ENCODE measurements at places on chromosomes 2 and 18.

- no peak overlapping the region for H3K27ac ChIP-seq
- peaks cover 11% of the 10 kb centered on the region for H3K4me1 ChIP-seq
- no peaks in the 10 kb centered on the region for H3K36me3 ChIP-seq
- DNase-seq = no peak
Measured at GRCh38 chr2:953975-954686, 3.5 kb downstream of the SNTG2 start.

DNA sequence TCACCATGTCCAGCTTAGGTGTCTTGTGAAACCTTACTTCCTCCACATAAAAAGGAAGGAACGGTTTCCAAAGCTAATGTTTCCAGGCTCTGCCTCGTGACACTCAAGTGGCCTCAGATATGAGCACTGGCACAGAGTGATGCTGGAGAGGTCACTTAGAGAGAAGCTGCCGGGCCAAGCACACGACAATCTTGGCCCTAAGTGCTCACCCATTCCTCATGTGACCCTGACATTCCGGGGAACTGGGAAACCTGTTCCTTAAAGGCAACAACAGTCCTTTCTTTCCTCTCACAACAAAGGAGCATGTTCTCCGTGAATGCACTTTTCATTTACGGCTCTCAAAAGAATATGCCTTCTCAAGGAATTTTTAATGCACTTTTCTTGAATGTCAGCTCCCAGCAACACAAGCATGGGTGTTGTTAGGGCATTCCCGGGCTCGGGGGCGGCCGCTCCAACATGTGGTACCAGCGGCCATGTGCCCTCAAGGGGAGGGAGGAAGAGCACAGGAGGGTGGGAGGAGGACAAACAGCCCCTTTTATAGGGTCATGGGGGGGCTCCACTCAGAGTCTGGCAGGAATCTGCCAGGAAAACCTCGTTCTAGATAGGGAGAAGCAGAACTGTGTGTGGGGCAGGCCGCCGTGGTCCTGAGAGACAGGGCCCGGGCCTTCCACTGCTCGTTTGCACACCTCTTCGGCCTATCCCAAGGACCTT, 118.6 kb downstream of the MBP start:
- H3K4me3 ChIP-seq = no peak overlapping the region
- H3K4me1 ChIP-seq = peaks cover 25% of the 10 kb centered on the region
- DNase-seq = no peak
- no peaks in the 10 kb centered on the region for H3K27me3 ChIP-seq

DNA sequence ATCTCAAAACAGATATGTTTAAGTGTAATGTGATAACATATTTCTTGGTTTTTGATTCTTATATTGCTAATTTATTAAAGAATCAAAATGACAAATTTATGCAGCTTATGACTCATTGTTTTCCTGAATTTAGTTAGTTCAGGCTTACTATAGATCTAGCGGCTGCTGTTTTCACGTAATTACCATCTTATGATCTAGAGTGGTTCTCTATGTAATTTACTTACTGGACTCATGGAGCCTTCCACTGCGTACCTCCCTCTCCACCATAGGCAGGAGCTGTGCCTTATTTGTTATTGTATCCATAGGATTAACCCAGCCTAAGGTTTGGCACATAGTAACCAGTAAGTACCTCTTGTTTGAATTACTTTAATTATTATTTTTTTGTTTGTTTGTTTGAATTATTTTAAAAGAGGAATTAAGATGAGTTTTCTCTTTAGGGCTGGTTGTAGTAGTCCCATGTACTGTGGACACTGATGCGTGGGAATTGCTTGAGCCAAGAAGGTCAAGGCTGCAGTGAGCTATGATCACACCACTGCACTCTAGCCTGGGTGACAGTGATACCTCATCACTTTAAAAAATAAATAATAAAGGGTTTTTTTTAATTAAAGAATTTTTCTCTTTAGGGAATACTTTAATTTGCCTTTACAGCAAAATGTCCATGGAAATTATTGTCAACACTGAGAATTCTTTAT, 165.5 kb downstream of the PHLPP1 start:
- peaks cover 29% of the 10 kb centered on the region for H3K4me1 ChIP-seq
- no peak overlapping the region for H3K27ac ChIP-seq
- H3K27me3 ChIP-seq = no peaks in the 10 kb centered on the region
- no peak for DNase-seq
- H3K4me3 ChIP-seq = no peak overlapping the region

DNA sequence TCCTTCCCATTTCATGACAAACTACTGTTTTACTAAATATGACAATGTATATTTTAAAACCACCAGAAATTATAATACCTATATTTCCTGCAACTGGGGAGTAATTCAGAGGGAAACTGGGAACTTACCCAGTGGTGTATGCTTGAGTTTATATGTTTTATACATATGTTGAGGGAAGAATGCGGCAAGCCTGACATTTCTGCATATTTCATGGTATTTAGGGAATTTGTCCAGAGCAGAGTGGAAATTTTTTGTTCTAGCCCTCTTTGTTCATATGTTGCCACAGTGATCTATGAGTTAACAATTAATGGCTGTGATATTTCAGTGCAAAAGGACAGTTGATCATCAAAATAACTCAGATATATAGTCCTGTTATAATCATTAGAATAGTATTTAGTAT, 230.8 kb upstream of the VWC2L start:
- DNase-seq = no peak
- H3K27ac ChIP-seq = no peak overlapping the region
- H3K4me3 ChIP-seq = no peak overlapping the region
- no peaks in the 10 kb centered on the region for H3K27me3 ChIP-seq
- H3K36me3 ChIP-seq = no peaks in the 10 kb centered on the region
- H3K4me1 ChIP-seq = no peaks in the 10 kb centered on the region

DNA sequence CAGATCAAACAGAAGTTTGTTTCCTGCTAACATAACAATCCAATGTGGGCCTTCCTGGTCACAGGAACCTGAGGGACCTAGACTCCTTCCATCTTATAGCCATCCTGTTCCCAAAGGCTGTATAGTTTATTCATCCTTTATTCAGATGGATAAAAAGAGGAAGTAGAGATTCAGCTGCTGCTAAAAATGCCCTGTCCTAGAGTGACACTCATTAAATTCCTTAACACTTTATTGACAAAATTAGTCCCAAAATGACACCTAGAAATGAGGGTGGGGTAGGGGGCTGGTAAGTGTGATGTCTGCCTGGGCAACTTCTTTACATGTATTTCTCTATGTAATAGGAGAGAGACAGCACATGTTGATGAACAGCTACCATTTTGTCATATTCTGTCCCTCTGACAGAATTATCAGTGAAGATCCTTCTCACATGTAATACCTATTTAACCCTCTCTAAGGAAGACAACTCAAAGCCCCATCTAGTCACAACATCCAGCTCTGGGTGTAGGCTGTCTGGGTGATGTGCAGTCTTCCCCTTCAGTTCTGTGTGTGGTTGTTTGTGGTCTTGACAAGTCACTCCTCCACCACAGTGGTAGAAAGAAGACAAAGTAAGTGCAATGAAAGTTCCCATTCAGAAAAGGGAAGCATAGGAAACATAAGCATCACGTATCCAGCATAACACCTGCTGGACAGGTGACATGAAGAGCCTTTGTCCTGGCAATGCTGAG, 253.9 kb upstream of the CNTNAP5 start:
- H3K36me3 ChIP-seq = no peaks in the 10 kb centered on the region
- H3K27me3 ChIP-seq = no peaks in the 10 kb centered on the region
- H3K4me3 ChIP-seq = no peak overlapping the region
- no peaks in the 10 kb centered on the region for H3K4me1 ChIP-seq
- no peak overlapping the region for H3K27ac ChIP-seq

DNA sequence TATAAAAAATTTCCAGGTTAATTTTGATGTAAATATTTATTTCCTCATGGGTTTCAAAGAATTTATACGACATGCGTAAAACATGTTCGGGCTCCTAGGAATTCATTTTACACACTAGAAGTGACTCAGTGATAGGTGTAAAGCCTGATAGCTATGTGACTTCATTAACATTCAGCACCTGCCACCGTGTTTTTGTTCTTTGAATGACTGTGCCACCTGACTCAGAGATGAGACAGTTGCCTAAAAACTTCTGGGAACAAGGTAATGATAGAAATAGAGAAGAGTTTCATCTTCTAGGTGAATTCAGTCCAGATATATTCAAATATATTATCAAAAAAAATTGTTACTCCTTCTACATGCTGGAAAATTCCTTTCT, 10.0 kb downstream of the IL1R2 start:
- H3K27me3 ChIP-seq = no peaks in the 10 kb centered on the region
- no peak for DNase-seq
- no peaks in the 10 kb centered on the region for H3K36me3 ChIP-seq
- H3K27ac ChIP-seq = no peak overlapping the region
- H3K4me1 ChIP-seq = peaks cover 16% of the 10 kb centered on the region

DNA sequence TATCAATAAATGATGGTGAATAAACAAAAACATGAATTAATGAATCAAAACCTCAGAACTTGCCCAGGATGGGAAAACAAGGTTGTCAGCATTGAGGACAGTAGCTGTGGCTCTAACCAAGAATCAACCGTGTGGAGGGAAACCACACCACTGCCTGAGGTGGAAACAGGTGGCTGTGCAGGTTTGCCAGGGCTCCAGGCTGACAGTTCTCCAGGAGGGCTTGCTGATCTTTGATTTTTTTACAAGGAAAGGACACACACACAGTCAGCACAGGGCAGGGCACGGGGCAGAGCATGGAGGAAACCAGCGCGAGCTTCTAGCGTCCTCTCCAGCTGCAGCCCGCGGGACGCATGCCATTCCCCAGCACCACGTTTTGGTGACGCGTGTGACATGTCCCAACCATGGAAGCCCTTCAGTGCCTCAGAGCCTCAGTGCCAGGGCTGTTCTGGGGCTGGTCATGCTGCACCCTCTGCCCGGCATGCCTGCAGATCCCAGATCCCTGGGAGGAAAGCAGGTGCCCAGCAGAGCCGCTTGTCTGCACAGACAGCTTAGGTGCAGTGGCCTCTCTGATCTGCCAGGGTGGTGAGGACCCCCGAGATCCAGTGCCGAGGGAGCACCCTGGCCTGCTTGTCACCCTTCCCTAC, 15.8 kb upstream of the AGXT start:
- DNase-seq = no peak
- no peak overlapping the region for H3K4me3 ChIP-seq
- H3K27ac ChIP-seq = no peak overlapping the region
- H3K36me3 ChIP-seq = no peaks in the 10 kb centered on the region
- H3K4me1 ChIP-seq = no peaks in the 10 kb centered on the region

- no peaks in the 10 kb centered on the region for H3K27me3 ChIP-seq
- no peak for DNase-seq
- H3K4me3 ChIP-seq = no peak overlapping the region
- no peaks in the 10 kb centered on the region for H3K36me3 ChIP-seq
- H3K4me1 ChIP-seq = no peaks in the 10 kb centered on the region
Measured at GRCh38 chr2:224366267-224366844, 35.6 kb downstream of the FAM124B start.

DNA sequence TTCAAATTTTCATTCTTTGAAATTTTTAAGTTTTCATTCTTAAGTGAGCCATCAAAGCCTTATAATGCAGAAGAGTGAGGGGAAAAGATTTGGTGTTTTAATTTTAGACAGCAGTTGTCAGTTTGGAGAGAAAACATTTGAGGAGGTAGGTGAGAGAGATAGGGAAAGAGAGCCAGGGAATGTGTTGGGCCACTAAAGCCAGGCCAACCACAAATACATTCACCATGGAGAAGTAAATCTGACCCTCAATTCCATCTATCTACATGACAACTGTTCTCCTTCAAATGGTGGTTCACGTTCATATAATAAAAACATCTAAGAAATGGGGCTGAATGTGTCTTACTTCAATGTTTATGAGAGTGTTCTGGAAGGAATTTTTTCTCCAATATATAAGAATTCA, 553.0 kb upstream of the SYT4 start:
- H3K4me3 ChIP-seq = no peak overlapping the region
- H3K36me3 ChIP-seq = no peaks in the 10 kb centered on the region
- no peak for DNase-seq
- no peaks in the 10 kb centered on the region for H3K27me3 ChIP-seq
- H3K4me1 ChIP-seq = peaks cover 6% of the 10 kb centered on the region
- no peak overlapping the region for H3K27ac ChIP-seq

- H3K36me3 ChIP-seq = no peaks in the 10 kb centered on the region
- no peak for DNase-seq
- no peaks in the 10 kb centered on the region for H3K27me3 ChIP-seq
Measured at GRCh38 chr18:78632111-78632541, 347.5 kb upstream of the SALL3 start.

DNA sequence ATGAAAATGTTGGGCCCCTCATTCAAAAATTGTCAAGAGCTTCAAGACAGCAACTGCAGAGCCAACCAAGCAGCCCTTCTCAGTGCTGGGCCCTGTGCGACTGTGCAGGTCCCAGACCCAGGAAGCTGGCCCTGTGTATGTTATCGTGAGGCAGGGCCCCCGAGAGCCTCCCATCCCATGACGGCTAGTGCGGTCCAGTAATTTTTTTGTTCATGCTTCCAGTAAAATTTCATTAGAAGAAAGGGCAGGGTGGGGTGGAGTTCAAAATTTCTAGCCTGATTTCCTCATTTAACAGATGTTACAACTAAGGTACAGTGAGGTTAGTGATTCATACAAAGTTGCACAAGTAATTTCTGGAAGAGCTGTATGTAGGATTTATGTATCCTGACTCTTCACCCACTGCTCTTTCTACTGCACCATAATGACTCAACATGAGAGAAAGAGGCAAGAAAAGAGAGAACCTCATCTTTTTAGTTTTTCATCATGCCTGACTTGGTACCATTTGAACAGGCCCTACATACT, 105.5 kb downstream of the ZEB2 start:
- no peaks in the 10 kb centered on the region for H3K36me3 ChIP-seq
- H3K4me3 ChIP-seq = no peak overlapping the region
- peaks cover 15% of the 10 kb centered on the region for H3K4me1 ChIP-seq

- H3K27ac ChIP-seq = no peak overlapping the region
- no peak overlapping the region for H3K4me3 ChIP-seq
- no peaks in the 10 kb centered on the region for H3K36me3 ChIP-seq
- no peaks in the 10 kb centered on the region for H3K27me3 ChIP-seq
- DNase-seq = no peak
- no peaks in the 10 kb centered on the region for H3K4me1 ChIP-seq
Measured at GRCh38 chr2:233638836-233639235, 2.6 kb downstream of the UGT1A10 start.

GRCh38 chr2:127421871-127422558, 3.8 kb downstream of the PROC start:
- no peak overlapping the region for H3K27ac ChIP-seq
- DNase-seq = no peak

DNA sequence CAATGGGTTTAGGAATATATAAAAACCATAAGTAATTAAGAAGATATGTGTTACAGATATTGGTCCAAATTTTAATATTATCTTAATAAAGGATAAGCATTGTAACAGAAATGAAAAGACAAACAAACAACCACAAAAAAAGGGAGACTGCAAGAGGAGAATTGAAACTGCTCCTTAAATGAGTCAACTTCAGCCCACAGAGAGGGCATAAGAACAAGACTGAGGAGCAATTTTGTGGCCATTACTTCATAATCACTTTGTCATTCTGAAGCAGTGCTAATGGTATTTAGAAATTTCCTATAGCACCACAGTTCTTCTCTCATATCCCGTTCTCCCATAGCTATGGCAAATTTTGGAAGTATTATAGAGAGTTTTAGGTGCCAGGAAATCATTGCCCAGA, 193.2 kb upstream of the HNMT start:
- no peak overlapping the region for H3K4me3 ChIP-seq
- H3K27ac ChIP-seq = no peak overlapping the region
- DNase-seq = no peak
- no peaks in the 10 kb centered on the region for H3K4me1 ChIP-seq
- no peaks in the 10 kb centered on the region for H3K36me3 ChIP-seq
- no peaks in the 10 kb centered on the region for H3K27me3 ChIP-seq

- no peak for DNase-seq
- no peaks in the 10 kb centered on the region for H3K36me3 ChIP-seq
- H3K27me3 ChIP-seq = no peaks in the 10 kb centered on the region
- no peak overlapping the region for H3K27ac ChIP-seq
Measured at GRCh38 chr2:53636109-53636508, 131.5 kb upstream of the CHAC2 start.

GRCh38 chr2:240839152-240840143, 19.4 kb upstream of the KIF1A start:
- H3K4me3 ChIP-seq = no peak overlapping the region
- no peak overlapping the region for H3K27ac ChIP-seq
- peaks cover 7% of the 10 kb centered on the region for H3K4me1 ChIP-seq
- no peak for DNase-seq
